SJCRH30 (cell line): ENCODE measurements at places on chromosomes 2 and 18.

DNA sequence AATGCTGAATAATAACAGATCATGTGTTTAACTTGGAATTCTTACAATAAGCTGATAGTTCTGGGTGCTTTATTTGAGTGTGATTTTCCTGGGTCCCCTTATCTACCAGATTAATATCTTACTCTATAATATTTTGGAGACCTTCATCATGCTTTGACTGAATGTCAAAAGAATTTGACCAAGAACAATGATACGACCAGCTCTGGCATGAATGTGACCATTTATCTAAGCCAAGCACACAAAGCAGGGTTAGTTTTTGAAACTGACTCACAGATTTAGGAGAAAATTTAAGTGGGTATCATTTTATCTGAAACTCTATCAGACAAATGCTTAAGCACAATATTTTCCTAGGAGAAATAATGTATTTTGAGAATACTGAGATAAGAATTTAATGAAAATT lies 677.0 kb downstream of the NYAP2 start:
- H3K27ac ChIP-seq, result no peak overlapping the region
- H3K4me1 ChIP-seq, result no peaks in the 10 kb centered on the region; the same call in 1 of the 2 replicates
- no peak for DNase-seq
- H3K4me3 ChIP-seq, result no peak overlapping the region
- H3K27me3 ChIP-seq, result no peaks in the 10 kb centered on the region

GRCh38 chr2:205545971-205546816 lies 136.1 kb upstream of the NRP2 start:
- no peaks in the 10 kb centered on the region for H3K36me3 ChIP-seq
- no peaks in the 10 kb centered on the region for H3K27me3 ChIP-seq
- peaks cover 4% of the 10 kb centered on the region; the same call in 1 of the 2 replicates for H3K4me1 ChIP-seq
- no peak overlapping the region for H3K27ac ChIP-seq
- no peak for DNase-seq

- no peaks in the 10 kb centered on the region for H3K36me3 ChIP-seq
- no peaks in the 10 kb centered on the region for H3K27me3 ChIP-seq
- H3K4me1 ChIP-seq, result no peaks in the 10 kb centered on the region; the same call in 1 of the 2 replicates
- H3K4me3 ChIP-seq, result 0 out of 2 replicates have a peak overlapping the region, but pooled peaks have one; percentile 6
- no peak overlapping the region for H3K27ac ChIP-seq
Measured at GRCh38 chr18:63206433-63207142, 113.0 kb downstream of the BCL2 start.

GRCh38 chr2:11292464-11293255 lies 51.8 kb downstream of the ROCK2 start:
- no peak for DNase-seq
- no peaks in the 10 kb centered on the region for H3K36me3 ChIP-seq
- no peaks in the 10 kb centered on the region for H3K4me1 ChIP-seq
- no peak overlapping the region for H3K27ac ChIP-seq
- no peaks in the 10 kb centered on the region for H3K27me3 ChIP-seq

DNA sequence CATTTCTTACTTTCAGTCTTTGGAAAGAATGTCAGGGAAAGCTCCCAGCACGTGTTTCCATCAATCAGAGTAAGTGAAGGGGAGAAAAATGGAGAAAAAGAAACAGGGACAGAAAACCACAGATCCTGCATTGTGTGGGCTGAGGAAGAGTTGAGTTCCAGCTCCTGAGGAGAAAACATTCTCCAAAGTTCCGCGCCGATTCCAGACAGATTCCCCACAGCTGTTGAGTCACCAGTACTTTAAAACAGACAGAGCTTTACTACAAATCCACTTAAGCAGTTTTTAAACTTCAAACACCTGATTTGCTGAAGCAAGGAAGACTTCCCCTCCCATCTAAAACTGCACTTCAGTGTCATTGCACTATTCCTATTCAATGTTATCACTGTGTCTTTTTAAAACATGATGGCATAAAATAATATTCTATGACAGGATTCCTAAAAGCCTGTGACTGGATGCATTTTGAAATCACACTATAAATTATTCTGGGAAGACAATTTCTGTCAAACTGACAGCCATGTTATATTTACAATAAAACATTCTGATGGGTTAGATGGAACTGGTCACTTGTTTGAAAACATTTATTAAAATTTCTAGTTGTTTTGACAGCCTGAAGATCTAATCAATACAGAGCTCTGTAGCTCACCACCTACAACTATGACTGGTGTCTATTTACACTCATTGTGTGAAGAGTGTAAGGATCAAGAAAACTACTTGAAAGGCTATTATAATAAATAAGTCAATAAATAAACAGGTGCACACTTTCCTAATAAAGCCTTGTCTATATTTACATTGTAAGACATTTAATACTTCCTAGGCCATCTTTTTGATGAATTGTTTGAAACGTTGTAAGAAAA lies 40.9 kb downstream of the TCF4 start:
- no peaks in the 10 kb centered on the region for H3K27me3 ChIP-seq
- peaks cover 14% of the 10 kb centered on the region; the same call in 1 of the 2 replicates for H3K4me1 ChIP-seq
- peak; percentile 77 for DNase-seq
- no peaks in the 10 kb centered on the region for H3K36me3 ChIP-seq
- peak overlapping the region; percentile 36 for H3K4me3 ChIP-seq
- peak overlapping the region; percentile 83 for H3K27ac ChIP-seq

- H3K4me3 ChIP-seq, result no peak overlapping the region
- DNase-seq, result no peak
- 0 out of 2 replicates have a peak, but pooled peaks cover 7% of the 10 kb centered on the region for H3K4me1 ChIP-seq
- H3K27me3 ChIP-seq, result no peaks in the 10 kb centered on the region
- H3K36me3 ChIP-seq, result peaks cover 3% of the 10 kb centered on the region; the same call in 1 of the 2 replicates
Measured at GRCh38 chr2:68236876-68237275, 15.5 kb downstream of the PPP3R1 start.

DNA sequence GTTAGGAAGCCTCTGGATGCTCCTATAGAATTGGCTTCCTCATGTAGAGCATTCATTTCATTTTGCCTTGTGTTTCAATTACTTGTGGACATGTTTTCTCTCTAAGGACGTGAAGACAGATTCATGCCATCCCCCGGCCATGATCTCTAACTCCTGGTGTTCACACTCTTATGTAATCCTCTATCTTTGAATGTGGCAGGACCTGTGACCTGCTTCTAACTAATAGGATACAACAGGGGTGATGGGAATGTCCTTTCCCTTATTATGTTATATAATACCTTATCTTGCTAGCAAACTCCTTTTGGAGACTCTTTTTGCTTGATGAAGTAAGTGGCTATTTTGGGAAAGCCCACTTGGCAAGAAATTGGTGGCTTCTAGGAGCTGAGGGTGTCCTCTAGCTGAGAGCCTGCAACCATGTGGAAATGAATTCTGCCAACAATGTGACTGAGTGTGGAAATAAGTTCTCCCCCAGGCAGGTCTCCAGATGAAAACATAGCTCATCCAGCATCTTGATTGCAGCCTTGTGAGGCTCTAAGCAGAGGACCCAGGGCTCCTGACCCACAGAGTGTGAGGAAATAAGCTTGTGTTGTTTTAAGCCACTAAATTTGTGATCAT lies 13.8 kb downstream of the DPYSL5 start:
- no peak for DNase-seq
- H3K27ac ChIP-seq, result no peak overlapping the region
- 0 out of 2 replicates have a peak, but pooled peaks cover 3% of the 10 kb centered on the region for H3K27me3 ChIP-seq
- no peaks in the 10 kb centered on the region for H3K4me1 ChIP-seq
- no peak overlapping the region for H3K4me3 ChIP-seq

- H3K36me3 ChIP-seq, result no peaks in the 10 kb centered on the region
- H3K27ac ChIP-seq, result no peak overlapping the region
- no peaks in the 10 kb centered on the region for H3K4me1 ChIP-seq
- no peak for DNase-seq
Measured at GRCh38 chr2:167534443-167534842, 646.2 kb downstream of the XIRP2 start.
